ENCODE measurements at places on chromosomes 13 and 19. TPM values are rescaled to one million over a fixed set of nuclear protein-coding genes. Genes with fewer than 3 reads are reported as not detected.

Gene RABAC1
- 105 TPM for total RNA-seq

DNA sequence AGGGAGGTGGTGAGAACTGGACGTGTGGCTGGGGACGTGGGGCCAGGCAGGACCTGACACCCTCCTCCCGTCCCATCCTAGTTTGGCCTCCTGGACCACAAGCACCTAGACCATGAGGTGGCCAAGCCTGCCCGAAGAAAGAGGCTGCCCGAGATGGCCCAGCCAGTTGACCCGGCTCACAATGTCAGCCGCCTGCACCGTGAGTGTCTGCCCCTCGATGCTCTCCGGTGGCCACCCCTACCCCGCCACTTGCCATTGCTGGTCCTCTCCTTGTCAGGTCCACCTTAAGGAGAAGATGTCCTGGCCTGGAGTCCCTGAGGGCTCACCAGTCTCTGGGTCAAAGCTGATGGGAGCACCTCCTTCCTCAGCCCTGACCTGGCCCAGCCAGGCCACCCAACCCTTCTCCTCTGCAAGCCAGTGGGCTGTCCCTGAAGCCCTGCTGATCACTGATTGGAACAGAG lies 2.2 kb downstream of the ANGPTL4 start:
- DNase-seq, result no peak

Gene AP2S1
- total RNA-seq, result 116 TPM

DNA sequence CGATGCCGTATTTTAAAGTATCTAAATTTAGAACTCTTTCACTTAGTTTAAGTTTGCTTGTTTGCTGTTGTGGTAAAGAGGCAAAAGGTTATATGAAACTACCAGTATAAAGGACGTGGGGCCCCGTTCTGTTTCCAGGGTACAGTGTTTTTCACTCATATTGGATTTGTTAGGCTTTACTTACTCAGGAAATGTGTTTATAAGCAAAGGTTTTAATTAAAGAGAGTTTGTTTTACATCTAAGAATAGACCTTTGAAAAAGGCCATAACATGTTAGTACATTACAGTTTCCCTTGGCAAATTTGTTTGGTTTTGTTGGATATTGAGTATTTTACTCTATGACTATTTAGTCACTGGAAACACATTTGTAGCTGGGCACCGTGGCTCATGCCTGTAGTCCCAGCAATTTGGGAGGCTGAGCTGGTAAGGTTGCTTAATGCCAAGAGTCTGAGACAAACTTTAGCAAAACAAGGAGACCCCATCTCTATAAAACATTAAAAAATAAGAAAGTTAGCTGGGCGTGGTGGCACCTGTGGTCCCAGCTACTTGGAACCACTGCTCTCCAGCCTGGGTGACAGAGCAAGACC lies 7.1 kb downstream of the DGKH start:
- DNase-seq, result no peak

Gene PEAK3
- total RNA-seq, result 0.88 TPM

DNA sequence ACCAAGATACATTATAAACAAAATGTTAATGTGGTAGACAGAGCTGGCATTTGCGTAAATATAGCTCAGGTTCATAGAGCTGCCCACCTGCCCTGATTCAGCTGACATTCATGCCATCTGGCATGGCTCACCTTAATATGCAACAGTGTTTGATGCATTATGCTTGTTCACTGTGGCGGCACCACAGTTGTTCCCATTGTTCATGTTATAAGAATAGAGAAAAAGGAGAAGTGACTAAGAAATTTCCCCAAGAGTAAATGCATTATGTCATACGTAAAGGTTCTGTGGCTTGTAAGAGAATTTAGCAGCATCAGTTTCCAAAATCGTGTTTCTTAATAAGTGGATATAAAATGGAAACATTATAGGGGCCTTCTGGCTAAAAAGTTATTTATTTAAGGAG lies 4.5 kb downstream of the CCNA1 start:
- no peak for DNase-seq

Gene RASIP1
- total RNA-seq, result 0.15 TPM

- DNase-seq, result peak; percentile 45
Measured at GRCh38 chr13:99351772-99352171, 44.6 kb upstream of the GPR183 start.

Gene ADGRE3
- total RNA-seq, result not detected

Gene ZNF208
- 1.9 TPM for total RNA-seq

- no peak for DNase-seq
Measured at GRCh38 chr13:67740871-67741535, 510.9 kb upstream of the PCDH9 start.

Gene ZNF492
- total RNA-seq, result 1.2 TPM

Gene TEX26
- not detected for total RNA-seq

Gene KLK2
- 0.35 TPM for total RNA-seq

Gene FCER2
- total RNA-seq, result 0.95 TPM

Gene SHISA7
- not detected for total RNA-seq

DNA sequence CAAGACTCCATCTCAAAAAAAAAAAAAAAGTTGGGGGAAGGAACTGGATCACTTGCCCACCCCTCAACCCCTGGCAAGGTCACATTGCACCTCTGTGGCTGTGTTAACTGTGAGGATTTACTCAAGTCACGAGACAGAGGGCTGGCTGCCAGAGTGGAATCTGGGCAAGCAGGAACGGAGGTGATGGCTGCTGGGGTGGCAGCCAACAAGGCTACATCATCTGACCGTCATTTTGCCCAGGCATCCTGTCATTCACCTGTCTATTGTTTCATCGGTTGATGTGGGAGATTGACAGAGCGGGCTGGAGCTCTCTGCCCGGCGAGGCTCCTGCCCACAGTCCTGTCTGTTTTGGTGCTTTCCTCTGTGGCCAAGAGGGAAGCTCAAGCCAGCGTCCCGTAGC lies 75.7 kb downstream of the DPF1 start:
- DNase-seq, result no peak

Gene NOVA2
- 0.15 TPM for total RNA-seq

GRCh38 chr13:27374650-27375049 lies 49.8 kb upstream of the GTF3A start:
- DNase-seq, result peak; percentile 63

- peak; percentile 52 for DNase-seq
Measured at GRCh38 chr19:35045667-35046300, 4.3 kb downstream of the HPN start.

GRCh38 chr13:111652676-111653075 lies 332.2 kb downstream of the TEX29 start:
- DNase-seq, result no peak

Gene RFPL4A
- not detected for total RNA-seq

DNA sequence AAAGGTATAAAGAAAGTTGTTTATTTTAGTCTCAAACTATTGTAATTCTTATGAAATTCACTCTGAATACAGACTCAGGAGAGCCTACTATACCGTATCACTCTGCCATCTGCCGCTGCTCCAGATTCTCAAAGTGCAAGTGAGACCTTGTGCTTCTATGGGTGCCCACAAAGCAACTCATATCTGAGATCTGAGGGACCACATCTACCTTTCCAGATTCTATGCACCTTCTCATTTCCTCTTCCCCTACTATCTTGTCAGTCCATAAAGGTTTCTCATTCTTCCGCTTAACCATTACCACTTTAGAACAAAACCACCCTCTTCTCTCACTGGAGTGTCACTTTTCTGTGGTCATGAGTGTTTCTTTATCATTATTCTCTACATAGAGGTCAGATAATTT lies 1236.9 kb downstream of the DIAPH3 start:
- no peak for DNase-seq

Gene ZNF738
- total RNA-seq, result 11.2 TPM

Gene RNASEH2B
- total RNA-seq, result 87.4 TPM

GRCh38 chr19:20186174-20186573 lies 19.2 kb downstream of the ZNF486 start:
- DNase-seq, result no peak

DNA sequence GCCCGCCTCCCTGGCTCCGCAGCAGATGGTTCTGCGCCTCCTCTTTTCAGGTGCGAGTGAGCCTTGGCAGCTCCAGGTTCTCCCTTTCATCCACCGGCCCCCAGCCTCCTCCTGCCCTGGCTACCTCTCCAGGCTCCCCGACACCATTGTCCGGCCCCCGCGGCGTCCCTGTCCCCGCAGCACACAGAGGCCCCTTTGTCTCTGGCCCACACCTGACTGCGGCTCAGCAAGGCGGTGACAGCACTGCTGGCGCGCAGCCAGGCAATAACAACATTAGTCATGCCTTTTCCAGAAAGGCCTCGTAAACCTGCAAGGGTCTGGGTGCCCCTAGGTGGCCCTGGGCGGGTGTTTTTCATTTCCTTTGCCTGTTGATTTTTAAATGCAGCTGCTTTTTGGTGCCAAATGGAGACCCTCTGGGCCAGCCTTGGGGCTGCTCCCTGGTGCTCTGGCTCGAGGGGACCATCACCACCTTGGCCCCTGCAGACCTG lies 73.2 kb upstream of the MEDAG start:
- DNase-seq, result peak; percentile 48

Gene MRPS12
- total RNA-seq, result 44.6 TPM

Gene PSG4
- total RNA-seq, result not detected

Gene GAPDHS
- total RNA-seq, result not detected

- DNase-seq, result no peak
Measured at GRCh38 chr19:38168637-38169036, 55.4 kb downstream of the DPF1 start.

Measured in activated CD4-positive, alpha-beta memory T cell treated with anti-CD3 and anti-CD28 coated beads, Interleukin-2, amount 10 ng/mL, durations not matched to agents 7 days and 5 days (primary cell).